ENCODE measurements at places on chromosomes 11 and 22.

DNA sequence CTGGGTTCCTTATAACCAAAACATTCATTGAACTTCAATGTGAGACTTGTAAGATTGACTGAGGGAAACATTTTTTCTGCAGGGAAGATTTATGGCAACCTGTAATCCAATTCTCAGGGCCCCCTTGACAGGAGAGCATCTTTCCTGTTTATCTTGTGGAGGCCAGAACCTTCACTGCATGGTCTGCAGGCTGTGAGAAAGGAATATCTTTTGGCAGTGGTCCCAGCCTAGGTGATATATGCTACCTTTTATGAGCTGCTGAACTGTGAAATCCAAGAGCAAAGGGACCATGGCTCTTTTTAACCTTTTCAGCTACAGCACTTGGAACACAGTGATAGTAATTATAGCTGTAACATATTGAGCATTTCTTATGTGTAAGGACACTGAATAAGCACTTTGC, 590.2 kb upstream of the B3GAT1 start:
- DNase-seq = no peak

GRCh38 chr11:113531083-113531482, 55.9 kb upstream of the DRD2 start:
- no peak for DNase-seq

- DNase-seq = no peak
Observed at GRCh38 chr22:33706100-33706499, 214.2 kb downstream of the LARGE1 start.

- no peak for DNase-seq
Observed at GRCh38 chr11:120285256-120285655, 39.8 kb upstream of the TLCD5 start.

DNA sequence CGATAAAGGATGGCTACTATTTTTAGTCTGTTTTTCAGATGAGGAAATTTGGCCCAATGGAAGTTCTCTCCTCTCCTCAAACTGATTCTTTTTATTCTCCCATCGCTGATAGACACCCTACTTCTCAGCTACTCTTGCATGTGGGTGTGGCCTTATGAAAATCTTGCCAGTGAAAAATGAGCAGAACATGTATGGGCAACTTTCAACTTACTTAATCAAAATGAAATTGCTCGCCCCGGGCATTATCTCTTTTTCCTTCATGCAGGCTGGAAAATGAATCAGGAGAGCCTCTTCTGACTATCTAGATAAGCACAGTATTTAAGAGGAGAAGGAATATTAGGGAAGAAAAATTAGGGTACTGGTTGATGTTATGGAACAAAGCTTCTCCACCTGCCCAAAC, 2354.7 kb upstream of the RAG2 start:
- DNase-seq = no peak

DNA sequence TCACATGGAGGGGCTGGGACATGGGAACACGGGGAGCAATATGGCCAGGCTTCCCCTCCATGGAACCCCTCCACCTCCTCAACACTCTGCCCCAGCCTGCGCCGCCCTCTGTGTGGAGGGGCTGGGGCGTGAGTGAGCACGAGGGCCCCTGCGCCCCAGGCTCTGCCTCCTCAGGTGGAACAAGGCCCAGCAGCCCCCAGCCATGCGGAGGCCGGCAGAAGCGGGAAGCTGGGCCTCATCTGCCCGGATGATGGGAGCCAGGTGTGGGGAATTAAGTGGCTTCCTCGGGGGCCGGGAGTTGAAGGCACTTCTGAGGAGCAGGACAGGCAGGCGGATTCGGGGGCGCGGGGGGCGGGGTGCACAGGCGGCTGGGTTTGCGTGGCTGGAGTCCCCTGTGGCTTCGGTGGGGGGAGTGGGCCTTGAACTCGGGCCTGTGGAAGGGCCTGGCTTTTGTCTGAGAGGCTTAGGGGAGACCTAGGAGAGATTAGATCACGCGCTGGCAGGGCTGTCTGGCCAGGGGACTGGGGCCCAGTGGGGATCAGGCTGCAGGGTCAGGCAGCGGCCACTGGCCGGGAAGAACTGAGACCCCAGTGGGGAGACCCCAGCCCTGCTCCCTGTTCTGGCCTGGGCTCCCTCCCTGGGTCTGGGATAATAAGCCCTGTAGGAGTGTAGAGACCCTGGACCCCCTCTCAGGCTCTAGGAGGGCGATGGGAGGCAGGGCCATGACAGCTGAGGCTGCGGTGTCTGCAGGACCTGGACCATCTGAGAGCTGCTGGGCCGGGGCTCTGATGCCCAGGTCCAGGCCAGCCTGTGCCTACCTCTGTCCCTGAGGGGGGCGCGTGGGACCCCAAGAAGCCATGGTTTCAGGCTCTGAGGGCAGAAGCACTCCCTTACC, 13.3 kb downstream of the PRR33 start:
- no peak for DNase-seq

DNA sequence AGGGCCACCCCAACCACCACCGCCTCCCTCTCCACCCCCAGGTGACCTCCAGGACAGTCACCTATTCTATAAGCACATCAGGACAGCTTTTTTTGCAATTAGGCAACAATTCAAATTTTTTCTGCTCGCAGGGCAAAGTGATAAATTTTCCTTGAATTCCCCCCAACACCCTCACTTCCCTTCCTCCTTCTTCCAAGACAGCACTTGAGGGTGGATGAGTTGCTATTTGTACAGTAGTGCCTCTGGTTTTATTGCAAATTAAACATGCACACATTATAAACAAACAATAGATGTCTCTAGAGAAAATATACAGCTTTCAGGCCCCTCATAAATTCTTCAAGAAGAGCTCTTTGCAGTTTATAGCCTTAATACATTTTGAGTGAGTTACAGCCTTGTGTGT, 80.9 kb upstream of the USP47 start:
- no peak for DNase-seq

DNA sequence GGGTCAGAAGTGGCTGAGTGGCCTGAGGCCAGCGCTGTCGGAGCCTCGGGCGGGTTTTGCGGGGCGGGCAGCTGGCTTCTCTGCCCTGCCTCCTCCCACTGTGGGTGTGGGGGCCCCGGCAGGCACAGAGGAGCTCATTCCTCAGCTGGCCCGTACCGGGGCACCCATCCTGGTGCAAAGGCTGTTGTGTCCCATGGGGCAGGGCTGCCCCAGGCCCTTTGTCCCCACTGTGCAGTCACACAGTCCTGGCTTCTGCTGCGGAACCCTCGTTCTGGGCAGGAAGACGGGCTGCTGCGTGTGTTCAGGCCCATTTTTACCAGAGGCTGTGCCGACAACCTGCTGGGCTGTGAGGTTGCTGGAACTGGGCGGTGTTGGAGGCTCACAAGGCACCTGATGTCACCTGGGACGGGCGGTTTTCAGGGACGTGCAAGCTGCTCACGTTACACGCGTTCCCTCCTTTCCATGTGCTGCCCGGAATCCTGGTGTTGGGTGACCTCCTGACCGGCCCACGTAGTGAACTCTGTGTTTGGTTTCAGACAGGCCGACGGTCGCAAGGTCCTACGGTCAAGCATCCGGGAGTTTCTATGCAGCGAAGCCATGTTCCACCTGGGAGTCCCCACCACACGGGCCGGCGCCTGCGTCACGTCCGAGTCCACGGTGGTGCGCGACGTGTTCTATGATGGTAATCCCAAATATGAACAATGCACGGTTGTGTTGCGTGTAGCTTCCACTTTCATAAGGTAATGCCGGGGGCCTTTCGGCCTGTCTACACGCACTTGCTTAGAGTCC, 5.2 kb downstream of the SELENOO start:
- DNase-seq = no peak
